Vagina (tissue), 2 donors: ENCODE measurements at places on chromosomes 2 and 18.

- DNase-seq, result no peak
These were observed 16.4 kb upstream of the CD28 start for GRCh38 chr2:203690117-203690431.

DNA sequence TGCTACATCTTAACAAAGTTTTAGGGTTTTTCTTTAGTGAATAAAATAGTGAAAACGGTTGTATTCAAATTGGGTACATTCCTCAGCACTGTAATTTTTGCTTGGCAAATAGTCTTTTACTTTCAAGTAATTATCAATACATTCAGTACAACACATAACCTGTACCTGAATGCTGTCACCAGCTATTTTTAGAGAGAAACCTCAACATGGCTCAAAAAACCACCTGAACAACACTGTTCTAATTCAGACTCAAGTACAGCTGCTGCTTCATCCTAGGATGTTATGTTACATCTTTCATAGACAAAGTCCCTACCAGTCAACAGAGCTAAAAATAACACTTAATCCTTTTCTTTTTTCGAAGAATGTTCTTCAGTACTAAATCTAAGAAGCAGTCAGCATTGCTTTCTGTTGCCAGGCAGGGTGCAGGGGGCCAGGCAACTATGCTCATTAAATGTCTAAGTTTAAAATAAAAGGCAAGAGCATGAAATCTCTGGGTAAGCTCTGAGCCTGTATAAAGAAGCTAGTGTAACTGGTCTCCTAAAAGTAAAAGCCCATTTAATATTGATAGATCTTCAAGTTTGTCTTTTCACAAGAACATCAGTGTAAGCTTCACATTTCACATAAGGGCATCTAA is 20.5 kb downstream of the PDIA6 start:
- DNase-seq, result no peak

DNA sequence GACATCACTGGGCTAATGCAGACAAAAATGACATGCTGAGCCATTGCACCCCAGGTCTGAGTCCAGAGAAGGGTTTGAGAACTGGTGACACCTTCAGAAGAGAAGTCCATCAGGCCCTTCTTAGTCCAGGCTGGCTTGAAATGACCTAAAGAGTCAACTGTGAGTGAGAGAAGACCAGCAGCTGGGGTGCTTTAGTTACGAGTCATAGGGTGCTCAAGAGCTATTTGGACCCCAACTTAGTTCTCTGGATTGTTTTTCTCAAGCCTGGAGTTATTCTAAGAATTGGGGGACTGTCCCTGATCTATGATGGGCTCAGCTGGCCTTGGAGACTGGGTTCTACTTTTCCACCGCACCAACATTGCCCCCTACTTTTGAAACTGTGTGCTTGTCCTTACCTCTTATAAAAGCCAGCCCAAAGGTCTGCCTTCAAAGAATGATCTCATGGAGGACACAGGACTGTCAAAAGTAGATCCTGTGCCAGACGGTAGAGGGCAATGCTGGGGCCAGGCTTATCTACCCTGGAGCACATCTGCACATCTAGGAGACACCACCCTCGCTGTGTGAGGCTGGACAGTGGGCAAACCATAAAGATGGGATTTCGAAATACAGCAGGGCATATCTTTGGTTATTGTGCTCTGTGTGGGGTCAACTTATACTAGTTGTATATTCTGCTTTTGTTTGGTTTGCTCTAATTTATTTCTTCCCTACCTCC is 333.0 kb upstream of the SLC14A2 start:
- no peak for DNase-seq

DNA sequence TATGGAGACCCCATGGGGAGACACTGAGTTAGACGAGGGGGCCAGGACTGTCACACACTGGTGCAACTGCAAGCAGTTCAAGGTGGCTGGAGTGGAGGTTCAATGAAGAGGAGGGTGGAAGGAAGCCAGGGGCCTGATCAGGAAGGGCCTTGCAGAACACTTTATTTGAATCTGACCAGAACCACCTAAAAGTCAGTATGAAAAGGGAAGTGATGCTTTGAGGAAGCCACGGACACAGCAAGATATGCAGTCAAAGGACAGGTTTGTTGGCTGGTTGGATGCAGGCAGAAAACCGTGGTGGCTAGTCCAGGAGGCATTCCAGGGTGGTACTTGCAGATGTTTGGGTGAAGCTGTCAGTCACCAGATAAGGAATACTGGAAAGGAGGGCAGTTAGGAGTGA is 3.5 kb upstream of the FAM124B start:
- DNase-seq, result no peak

- DNase-seq, result no peak
These were observed 326.1 kb downstream of the PIK3C3 start for GRCh38 chr18:42281124-42281523.

DNA sequence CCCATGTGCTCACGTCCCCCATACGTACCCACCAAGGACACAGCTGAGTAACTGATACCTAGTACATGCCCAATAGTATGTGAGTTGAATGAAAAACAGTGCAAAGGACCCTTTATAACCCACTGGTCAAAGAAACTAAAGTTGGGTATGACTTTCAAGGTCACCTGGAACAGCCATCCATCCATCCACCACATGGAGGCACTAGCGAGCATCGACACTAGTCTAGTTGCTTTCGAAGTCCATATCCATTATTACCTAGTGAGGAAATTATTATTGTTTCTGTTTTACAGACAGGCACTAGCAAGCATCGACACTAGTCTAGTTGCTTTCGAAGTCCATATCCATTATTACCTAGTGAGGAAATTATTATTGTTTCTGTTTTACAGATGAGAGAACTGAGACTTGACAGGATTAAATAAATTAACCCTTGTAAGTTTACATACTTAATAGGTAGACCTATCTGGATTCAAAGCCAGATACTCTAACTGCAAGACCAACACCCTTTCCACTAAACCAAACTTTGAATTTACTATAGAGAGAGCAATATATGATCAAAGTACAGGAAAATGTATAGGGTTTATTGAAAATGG is 233.7 kb downstream of the METTL4 start:
- no peak for DNase-seq

DNA sequence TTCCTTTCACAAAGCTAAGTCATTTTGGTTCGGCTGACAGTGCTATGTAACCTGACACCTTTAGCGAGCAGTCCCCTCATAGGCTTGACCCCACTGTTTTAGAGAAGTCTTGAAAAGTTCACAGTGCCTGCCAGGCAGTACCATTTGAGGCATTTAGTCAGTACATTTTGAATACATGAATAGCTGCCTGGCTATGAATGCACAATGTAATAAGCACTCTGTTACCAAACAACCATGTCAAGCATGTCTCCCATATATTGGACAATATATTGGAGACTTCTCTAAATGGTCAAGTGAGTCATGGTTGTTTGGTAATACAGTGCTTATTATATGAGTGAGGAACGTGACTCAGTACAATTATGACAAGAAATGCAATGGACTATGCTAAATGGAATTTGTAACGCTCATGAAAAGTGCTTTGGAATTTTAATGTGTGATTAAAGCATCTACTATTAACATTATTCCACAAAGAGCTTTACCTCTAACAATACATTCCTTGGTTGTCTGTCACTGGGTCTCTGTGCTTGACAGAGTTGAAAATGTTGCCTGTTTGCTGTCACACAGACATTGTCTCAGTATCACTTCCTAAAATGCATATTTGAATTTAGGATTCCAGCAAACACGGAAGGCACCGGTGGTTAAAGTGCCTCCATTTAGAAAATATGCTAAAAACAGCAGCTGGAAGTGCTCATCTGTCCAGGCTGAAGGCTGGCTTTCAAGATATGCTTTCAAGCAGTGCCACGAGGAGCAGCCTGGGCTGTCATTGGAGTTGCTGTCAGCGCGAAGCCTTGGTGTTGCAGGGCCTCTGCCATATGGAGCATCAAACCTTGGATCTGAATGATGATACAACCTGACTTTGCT is 458.6 kb downstream of the FBXO15 start:
- DNase-seq, result no peak

- no peak for DNase-seq
These were observed 39.6 kb downstream of the SCN3A start for GRCh38 chr2:165164201-165164600.

DNA sequence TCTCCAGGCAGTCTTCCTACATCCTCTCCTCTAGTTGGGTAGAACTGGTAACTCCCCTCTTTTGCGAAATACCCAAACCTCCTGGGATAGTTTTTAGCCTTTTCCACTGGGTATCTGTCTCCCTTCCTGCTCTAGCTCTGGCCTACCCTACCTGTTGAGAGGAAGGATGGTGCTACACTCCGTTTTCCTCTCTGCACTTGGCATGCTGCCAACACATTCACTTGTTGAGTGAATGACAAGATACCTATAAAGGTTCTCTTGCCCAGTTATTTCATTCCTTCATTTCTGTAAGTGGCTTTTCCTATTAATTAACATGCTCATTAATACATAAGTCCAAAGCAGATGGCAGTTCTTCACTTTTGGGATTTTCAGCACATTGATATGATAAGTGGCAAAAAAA is 293.8 kb downstream of the CNTNAP5 start:
- no peak for DNase-seq

DNA sequence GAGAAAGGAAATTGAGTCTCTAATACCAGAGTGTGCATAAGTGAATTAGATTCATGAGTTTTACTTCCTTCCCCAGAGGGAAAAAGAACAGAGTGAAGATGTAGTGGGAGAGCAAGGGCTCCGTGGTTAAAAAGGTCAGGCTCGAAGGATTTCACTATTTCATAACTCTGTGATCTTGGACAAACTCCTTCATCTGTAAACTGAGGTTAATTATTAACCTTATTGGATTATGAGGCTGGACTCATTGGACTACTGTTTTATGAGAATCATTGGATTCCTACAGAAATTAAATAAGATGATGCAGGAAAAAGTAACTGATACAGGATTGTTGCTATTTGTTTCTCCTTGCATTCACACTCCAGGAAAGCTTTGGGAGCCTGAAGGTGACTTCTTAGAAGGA is 45.0 kb downstream of the SRD5A2 start:
- DNase-seq, result no peak

- no peak for DNase-seq
These were observed 74.5 kb downstream of the MOGAT1 start for GRCh38 chr2:222745836-222746559.

DNA sequence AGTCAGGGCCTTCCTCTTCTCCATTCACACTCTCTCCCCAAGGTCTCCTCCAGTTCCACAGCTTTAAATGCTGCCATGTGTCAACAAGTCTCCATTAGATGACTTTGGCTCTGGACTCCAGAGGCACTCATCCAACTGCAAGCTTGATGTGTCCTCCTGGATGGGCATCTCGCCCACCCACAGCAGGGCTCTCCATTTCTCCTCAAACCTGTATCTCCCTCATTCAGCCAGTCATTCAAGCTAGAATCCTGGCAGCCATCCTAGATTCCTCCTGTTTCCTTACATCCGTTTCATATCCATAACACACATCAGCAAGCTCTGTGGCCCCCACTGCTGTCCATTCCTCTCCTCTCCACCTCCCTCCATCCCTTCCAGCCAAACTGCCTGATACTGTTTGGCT is 88.4 kb upstream of the AFF3 start:
- DNase-seq, result no peak

DNA sequence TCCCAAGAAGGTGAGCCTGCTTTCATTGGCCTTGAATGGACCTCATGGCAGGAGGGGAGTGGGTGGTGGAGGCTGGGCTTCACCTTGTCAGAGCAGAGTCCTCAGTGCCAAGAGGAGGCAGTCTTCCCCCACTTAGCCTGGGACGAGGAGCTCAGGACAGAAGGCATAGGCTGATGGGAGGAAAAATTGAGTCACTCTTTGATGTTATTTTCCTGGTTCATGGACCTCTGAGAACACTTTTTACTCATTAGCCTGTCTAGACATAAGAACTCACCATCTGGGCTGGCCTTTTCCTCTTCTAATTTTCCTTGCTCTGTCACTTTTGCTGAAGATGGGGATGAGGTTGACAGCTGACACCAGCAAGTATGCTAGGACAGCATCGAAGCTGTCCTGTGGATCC is 225.7 kb upstream of the TNP1 start:
- DNase-seq, result peak; percentile 27

DNA sequence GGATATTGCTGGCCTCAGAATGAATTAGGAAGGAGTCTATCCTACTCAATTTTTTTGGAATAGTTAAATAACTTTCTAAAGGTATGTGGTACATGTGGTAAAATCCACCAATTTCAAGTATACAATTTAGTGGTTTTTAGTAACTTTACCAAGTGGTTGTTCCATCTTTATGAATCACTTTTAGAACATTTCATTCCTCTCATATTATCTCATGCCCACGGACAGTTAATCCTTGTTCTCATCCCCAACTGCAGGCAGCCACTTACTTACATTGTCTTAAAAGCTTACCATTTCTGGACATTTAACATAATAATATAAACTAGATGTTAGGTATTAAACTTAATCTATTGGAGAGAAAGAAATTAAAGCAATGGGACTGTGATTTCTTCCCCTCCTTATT is 146.3 kb upstream of the ZC3H15 start:
- no peak for DNase-seq

GRCh38 chr18:4004183-4004829 is 450.8 kb downstream of the DLGAP1 start:
- DNase-seq, result no peak

GRCh38 chr18:49273241-49273880 is 187.1 kb downstream of the DYM start:
- DNase-seq, result no peak

DNA sequence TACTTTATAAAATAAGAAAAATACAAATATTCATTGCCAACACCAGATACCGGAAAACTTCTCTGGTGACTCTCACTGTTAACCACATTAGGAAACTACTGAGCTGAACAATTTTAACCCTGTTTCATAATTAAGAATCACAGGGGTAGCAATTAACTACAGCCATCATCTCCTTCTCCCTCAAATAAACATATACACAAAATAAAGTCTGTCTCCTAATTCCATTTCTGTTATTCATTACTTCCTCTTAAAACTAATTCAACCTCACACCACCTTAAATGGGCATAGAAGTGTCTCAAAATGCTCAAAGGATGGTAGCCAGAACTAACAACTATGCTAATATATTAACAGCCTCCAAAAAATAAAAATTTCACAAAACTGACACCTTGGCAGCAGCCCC is 60.7 kb downstream of the ACVR1 start:
- no peak for DNase-seq

DNA sequence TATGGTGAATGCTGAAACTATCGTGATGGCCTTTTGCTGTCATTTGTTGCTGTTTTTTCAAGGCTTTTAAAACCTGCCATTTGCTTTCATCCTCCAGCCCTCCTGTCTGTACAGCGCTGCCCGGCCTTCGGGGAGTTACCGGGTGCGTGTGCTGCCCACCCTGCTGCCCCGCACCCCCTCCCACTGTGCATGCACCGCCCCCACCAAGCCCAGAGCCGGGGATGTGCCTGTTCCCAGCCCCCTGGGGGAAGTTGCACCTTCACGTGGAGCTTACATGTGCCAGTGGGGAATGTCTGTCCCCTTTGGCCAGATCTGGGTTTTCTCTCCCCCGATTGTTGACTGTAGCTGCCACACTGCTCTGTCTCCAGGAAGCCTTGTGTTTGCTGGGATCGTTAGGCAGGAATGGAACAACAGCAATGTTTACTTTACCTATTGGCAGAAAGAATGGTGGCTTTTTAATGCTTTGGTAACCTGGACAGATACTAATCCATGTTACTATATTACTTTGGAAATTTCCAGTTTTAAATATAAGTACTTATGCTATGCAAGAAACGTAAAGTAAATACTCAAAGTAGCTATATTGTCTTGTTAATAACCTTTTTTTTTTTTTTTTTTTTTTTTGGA is 64.8 kb upstream of the RBM44 start:
- DNase-seq, result no peak
